ENCODE measurements at places on chromosomes 4 and X.

DNA sequence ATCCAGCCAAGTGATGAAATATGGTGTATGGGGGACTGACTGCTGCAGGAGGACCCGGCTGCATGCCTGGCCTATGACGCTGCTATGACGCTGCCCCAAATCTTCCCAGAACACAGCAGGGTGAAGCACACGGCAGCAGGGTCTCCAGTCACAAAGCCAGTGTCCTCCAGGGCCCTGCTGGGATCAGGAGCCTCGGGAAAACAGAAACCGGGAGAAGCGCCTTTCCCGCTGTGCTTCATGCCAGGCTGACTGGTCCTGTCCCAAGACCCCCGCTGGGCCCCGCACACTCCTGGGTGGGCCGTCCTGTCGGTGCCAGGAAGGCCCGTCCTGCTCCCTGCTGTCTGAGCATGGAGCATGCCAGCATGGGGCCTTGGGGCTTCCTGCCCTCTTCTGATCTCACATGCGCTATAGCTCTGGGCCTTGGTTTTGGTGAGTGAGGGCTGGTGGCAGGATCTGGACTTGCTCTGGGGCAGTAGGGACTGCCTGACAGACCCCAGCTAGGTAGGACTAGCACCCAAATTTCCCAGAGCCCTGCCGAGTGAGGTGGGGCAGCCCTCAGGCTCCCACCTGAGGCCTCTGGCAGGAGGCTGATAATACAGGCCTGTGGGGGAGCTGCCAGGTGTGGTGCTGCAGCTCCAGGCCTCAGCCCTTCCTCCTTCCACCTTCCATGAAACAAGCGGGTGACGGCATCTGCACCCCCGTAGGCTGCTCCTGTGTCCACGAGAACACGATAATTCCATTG, 64.0 kb downstream of the ACOX3 start:
- no peak for DNase-seq

- DNase-seq, result no peak
Measured at GRCh38 chrX:21745756-21746155, 12.2 kb downstream of the SMPX start.

DNA sequence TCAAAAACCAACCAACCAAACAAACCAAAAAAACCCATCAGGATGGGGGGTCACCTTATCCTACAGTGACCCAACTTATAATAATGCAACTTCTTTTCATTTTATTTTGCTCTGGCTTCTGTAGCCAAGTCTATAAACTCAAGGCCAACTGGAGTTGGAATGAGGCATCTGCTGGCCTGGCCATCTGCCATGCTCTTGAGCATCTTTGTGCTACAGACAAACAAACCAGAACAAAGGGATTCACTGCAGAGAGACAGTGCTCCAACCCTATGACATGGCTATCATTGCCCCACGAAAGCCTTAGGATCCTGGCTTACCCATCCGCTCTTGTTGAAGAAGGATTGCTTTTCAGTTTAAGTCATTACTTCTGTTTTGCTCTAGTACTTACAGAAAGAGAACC, 49.2 kb upstream of the SCRG1 start:
- peak; percentile 67 for DNase-seq

DNA sequence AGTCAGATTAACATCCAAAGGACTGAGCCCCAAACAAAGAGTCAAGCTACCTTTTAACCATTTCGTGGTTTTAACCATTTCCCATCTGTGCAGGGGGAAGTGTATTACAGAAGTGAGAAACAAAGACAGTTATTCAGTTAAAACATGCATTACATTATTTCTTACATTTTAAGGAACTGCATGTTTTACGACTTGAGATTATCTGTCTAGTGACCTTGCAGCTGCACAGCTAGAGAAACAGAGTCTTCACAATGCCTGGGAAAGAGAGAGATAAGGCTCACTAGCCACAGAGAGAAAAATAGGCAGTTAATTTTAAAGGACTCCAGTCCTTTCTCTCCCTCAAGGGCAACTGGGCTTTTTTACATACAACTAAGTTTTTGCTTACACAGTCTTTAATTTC, 48.7 kb upstream of the KLHL4 start:
- no peak for DNase-seq

DNA sequence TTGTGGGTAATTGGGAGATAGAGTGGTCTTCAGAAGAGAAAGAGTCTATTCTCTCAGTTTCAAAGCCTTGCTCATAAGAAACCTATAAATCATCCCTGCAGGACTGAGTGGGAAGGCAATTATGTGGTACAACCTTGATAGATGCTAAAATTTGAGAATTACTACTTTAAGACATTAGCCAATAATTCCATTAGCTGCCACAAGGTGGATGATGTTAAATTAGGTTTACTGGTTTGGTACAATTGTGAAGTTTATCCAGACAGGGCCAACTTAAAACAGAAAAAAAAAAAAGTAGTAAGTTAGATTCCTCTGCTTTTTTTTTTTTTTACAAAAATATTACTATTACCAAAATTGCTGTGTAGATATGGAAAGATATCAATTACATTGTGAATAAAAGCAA, 73.2 kb upstream of the AMOT start:
- no peak for DNase-seq

GRCh38 chrX:9144701-9145241, 110.8 kb upstream of the FAM9B start:
- no peak for DNase-seq

DNA sequence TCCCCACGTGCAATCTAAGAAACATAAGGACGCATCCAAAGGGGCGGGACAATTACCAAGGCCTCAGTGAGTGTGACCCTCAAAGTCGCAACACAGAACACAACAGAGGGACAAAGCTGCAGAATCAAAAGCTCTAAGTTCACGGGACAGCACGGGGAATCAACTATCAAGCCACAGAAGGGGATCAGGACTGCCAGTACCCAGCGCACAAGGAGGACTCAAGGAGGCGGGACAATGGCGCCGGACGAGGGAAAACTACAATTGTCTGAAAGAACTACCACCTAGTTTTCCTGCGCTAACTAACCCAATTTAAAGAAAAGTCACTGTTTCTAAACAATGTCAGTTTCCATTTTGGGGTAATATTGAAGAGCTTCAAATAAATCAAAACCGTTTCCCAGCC, 1.3 kb downstream of the FAM53A start:
- no peak for DNase-seq

DNA sequence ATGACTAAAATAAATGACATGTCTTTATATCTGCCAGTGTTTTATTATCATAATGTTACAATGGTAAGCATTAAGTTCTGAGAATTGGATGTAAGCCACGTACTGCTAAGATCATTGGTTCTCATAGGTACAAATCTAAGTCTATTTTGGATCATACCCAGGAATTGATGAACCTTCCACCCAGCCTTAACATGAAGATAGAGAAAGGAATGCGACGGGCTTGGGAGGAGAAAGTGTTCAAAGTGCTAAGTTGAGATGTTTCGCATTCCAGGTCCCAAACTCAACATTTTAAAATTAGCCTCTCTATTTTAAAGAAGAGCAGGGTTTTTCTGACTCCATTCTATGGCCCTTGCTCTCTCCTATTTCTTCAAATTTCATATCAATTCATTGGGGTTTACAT, 54.9 kb upstream of the FRAS1 start:
- no peak for DNase-seq

GRCh38 chrX:150058728-150059127, 120.4 kb upstream of the EOLA2 start:
- no peak for DNase-seq

GRCh38 chrX:90040807-90041206, 119.1 kb downstream of the TGIF2LX start:
- DNase-seq, result no peak

GRCh38 chr4:187179086-187180058, 455.7 kb upstream of the FAT1 start:
- DNase-seq, result no peak
